ENCODE measurements at places on chromosomes 4 and X.

DNA sequence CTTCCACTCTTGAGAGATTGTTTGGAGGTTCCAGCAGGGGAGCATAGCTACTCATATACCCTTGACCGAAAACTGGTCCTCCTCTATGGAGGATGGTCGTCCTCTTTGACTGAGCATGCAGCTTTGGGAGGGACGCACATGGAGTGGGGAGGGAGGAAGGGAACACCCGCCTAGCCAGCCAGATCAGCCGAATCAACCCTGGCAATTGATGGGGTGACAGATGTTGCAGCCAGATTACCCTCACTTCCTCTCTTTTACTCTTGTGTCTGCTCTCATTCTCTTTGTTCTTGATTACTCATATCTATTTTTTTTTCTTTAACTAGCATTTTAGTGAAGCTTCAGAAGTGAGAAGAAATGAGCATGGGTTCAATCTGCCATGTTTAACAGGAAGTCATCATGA, 19.6 kb downstream of the MGST2 start:
- DNase-seq: no peak

- no peak for DNase-seq
Observed at GRCh38 chrX:14964500-14964899, 91.3 kb downstream of the MOSPD2 start.

- no peak for DNase-seq
Observed at GRCh38 chr4:47641755-47642154, 156.7 kb downstream of the ATP10D start.

DNA sequence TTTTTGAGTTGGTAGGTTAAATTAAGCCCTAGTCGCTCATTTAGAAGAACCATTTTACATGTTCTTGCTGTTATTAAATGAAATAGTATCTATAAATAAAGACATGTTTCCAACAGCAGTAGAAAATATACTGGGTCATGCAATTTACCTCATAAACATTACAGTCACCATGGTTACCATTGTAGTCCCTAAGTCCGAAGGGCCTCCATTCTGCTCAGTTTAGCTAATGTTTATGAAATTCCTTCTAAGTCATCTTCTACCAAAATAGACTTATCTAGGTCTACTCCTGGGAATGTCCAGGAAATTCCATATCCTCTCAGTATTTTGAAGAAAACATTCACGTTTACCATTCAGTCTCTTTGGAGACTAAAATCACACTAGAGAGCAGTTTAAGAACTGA, 292.5 kb upstream of the DCAF8L1 start:
- DNase-seq: no peak

DNA sequence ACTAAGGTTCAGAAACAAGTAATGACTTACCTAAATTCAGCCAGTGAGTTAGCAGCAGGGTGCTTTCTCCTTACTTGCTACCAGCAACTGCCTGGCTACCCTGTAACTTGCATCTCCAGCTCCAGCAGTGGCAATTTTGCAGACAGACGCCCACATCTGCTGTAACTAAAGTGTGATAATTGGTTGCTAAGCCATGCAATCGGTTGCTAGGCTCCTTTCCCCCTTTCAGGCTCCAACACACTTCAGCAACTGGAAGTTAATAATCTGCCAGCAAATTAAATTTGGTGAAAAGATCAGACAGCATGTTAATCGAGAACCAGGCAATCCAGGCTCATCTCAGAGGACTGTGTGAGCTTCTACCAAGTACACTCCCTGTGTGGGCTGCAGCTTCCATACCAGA, 24.2 kb upstream of the ARHGEF9 start:
- DNase-seq: no peak

GRCh38 chr4:98643755-98644154, 14.7 kb downstream of the TSPAN5 start:
- no peak for DNase-seq

- DNase-seq: no peak
Observed at GRCh38 chr4:173998471-173999144, 284.9 kb downstream of the FBXO8 start.

DNA sequence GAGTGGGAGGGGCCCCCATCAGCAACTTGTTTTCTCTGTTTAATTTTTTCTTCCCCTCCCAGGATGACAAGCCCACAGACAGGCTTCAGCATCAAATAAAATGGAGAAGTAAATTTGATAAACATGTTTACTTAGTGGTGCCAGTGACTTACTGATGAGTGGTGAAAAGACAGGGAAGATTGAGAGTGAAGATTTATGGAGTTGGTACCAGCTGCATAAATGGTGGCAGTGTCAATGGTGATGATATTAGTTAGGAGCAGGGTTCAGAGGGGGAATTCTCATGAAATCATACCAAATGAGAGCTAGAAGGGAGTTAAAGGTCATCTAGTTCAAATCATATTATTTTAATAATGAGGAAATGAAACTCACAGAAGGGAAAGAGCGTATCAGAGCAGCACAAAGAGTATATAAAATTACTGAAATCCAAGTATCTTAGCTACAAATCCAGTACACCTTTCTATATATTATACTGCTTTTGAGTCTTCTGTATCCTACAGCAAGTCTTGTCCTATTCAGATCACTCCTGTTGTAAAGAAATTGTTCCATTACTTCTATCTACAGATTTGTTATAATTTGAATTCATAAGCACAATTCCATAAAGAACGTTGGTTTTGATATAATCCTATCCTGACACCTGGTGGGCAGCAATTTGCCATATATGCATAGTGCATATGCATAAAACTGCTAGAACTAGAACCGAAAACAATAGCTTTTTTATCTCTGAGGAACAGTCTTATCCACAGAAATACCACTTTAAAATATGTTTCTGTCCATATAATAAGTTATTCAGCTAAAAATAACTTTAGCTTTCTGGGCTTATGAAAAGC, 5.0 kb downstream of the P2RY10 start:
- no peak for DNase-seq

DNA sequence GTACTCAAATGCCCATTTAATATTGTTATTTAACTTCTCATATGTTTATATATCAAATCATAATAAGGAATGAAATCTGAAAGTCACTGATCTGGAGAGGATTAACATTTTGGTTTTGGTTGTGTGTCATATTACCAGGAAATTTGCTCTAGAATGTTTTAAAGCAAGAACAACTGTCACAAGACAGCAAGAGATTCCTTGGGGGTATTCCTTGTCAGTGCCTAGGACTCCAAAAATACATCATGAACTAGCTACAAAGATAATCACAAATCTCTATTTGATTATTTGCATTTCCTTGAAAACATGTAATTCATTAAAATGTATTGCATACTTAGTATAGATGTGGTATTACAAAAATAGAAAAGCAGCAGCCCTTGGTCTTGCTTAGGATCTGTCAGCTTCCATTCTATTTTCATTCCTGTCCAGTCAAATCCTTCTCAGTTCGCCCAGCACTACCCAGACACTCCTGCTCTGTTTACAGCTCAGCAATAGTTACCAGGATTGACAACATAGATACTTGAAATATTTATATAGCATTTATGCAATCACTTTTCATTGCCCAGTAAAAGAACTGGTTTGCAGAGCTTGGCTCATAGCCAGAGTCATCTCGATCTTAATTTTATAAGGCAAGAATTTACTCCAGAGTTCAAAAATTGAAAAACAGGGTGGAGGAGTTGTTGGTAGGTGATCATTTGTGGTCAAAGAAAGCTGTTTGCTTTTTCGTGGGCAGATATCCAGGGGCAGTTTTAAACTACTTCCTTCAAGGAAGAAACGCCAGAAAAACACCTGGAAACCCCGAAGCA, 9.2 kb upstream of the BMP3 start:
- DNase-seq: no peak

Data from iPS DF 6.9 (cell line).